Stimulated activated CD8-positive, alpha-beta memory T cell treated with anti-CD3 and anti-CD28 coated beads, Interleukin-15, amount 100 ng/mL, for 4 hours (primary cell): ENCODE measurements at places on chromosomes 12 and 14.

DNA sequence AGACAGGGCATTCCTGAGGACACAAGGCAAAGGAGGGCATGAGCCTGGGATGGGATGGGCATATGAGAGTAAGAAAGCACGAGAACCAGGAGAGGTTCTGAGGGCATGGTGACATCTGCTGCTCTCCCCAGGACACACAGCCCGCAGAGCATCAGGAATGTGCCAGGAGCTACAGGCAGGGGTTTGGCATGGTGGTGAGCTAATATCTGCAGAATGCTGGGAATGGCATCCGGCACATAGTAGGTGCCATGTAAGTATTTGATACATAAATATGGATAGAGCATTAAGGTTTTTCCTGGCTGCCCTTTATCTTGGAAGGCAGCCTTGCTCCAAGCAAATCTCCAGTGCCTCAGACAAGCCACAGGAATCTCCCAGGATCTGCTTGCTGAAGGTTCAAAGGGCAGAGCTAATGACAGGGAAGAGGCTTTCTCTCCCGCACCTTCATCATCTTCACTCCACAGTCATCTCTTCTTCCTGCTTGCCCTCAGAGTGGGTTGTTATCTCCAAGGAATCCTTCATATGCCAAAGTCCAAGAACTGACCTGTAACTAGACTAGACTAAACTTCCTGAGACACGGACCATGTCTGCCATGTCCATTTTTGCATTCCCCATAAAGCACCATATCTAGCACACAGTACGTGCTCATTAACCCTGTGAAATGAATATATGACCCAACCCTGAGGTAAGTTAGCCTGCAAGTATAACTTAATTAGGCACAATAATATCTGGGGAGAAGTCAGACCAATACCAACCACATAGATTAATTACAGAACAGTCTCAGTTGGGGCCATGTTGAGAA is 62.0 kb upstream of the SCN8A start:
- no peak for DNase-seq

DNA sequence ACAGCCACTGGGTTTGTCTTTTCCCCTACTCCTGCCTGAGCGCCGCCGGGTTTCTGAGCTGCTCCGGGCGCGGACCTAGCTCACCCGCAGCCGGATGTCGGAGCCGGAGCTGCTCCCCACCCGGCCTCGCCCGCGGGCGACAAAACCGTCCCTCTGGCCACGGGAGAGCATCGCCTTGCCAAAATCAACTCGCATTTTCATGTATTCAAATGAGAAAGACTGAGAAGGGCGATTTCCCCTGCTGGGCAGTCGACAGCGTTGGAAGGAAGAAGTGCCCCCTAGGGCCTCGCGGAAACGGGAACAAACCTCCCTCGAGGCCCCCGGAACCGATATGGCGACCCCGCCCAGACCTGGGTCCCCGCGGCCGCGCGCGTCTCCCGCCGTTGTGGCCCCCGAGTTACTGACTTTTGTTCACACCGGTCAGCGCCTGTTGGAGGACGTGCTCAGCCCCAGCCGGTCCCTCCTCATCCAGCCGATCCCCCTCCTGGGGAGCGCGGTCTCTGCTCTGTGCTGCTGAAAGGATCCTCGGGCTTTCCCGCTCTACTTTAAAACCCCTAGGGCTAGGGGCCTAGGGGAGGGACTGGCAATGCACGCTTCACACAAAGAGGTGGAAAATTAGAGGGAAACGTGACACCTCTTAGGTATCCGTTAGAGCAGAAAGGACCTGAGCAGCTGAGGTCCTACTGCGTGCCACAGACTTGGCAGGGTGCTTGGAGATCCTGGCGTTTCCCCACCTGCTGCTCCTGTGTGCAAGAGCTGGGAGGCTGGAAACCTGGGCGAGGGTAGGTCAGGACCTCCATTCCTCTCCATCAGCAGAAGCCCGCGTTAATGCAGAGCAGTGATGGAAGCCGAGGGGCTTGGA is 4.3 kb downstream of the TTC6 start:
- no peak for DNase-seq

GRCh38 chr12:67837876-67838275 is 151.4 kb upstream of the IFNG-AS1 start:
- DNase-seq = no peak

DNA sequence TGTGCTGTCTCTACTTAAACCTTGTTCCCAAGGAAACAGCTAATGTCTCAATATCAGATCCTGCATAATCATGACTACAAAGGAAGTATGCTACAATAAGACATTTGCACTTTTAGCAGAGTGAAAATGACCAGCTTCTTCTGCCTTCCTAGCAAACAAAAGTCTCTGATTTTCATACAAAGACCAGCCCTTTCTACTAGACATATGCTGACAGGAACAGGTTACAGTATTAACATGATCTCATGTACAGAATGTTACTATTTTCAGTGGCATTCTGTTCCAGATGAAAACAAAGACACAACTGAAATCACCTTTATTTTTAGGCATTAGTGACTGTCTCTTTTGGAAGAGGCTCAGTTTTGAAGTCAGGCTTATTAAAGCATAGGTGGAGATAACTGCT is 228.6 kb downstream of the MED13L start:
- no peak for DNase-seq

DNA sequence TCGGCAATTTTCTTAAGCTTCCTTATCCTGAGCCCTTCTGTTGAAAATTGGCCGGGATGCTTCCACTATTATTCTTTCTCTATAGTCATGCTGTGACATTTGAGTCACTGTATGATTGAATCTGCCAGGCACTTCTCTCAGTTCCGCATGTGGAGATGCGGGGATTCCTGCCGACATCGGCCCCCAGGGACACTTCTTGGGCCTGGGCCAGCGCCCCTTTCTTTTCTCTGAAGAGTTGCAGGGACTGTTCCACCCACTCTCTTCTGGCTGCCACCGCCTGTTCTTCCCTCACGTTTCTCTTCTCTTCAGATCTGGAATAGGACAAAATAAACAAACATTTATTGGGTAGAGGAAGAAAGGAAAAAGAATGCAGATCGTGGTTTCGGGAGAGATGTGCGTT is 310.1 kb downstream of the ETNK1 start:
- DNase-seq = no peak

DNA sequence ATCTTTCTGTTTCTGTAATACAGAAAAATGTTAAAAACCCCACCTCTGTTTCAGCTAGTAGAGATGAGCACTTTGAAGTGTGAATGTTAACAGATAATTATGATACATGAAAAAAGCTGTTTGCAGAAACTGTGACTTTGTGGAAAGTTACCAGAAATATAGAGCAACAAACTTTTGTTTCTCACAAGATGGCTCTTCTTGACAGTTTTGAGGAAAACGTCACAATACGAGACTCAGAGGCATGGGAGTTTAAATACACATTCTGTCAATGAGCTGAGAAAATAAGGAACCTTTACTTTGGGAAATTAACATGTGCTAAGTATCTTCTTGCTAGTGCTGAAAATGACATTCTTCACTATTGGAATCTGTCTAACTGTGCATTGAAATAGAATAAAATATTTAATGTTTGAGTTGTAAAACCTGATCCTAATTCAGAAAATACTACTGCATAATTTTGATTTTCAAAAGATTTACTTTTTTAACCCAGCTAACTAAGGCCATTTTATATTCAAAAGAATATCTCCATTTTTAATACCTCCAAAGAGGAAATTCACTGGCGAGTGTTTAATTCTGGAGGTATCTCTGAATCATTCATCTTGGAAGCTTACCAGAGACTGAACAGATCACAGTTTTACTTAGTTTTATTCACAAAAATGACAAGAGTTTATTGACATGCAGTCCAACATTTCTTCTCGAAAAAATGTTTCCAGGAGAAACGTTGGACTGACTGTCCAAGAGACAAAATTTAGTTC is 308.9 kb upstream of the LRFN5 start:
- no peak for DNase-seq

DNA sequence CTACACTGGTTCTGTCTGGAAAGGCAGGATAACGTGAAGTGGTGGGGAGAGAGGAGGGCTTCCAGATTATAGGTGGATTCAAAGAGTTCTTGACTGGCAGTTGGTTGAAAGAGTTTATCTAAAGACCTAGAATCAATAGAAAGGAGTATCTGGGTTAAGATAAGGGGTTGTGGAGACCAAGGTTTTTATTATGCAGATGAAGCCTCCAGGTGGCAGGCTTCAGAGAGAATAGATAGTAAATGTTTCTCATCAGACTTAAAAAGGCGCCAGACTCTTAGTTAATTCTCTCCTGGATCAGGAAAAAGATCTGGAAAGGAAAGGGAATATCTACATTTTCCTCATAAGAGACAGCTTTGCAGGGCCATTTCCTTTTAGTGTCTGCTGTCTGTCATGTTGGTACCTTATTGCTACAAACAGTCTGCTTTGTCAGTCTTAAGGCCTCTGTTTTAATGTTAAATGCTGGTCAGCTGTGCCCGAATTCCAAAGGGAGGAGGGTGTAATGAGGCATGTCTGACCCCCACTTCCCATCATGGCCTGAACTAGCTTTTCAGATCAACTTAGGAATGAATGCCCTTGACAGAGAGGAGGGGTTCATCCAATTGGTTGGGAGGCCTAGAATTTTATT is 401.3 kb downstream of the FUT8 start:
- no peak for DNase-seq

- no peak for DNase-seq
These were observed 13.2 kb upstream of the MDM2 start for GRCh38 chr12:68794653-68795251.

- DNase-seq = no peak
These were observed 33.2 kb downstream of the ATF7 start for GRCh38 chr12:53593031-53593430.

DNA sequence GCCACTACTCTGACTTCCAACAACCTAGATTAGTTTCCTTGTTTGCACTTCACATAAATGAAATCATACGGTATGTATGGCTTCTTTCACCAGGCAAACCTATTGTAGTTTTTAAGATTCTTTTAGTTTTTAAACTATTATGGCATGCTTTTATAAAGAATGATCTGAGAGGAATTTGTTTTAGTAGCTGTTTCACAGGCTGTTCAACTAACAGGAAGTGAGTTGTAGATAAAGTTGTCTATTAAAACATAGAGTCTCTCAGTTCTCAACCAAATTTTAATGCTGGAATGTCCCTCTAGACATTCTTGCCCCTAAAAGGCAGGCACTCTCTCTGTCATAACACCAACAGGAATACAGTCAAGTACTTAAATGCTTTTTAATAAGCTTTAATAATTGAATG is 102.7 kb upstream of the DACT1 start:
- DNase-seq = no peak

- no peak for DNase-seq
These were observed 77.3 kb upstream of the DHRS4 start for GRCh38 chr14:23876160-23876750.

GRCh38 chr14:26596543-26597061 is 1.2 kb downstream of the NOVA1 start:
- no peak for DNase-seq

GRCh38 chr12:45219621-45220020 is 3.7 kb downstream of the ANO6 start:
- no peak for DNase-seq

GRCh38 chr12:70756791-70757190 is 119.6 kb upstream of the PTPRB start:
- no peak for DNase-seq

DNA sequence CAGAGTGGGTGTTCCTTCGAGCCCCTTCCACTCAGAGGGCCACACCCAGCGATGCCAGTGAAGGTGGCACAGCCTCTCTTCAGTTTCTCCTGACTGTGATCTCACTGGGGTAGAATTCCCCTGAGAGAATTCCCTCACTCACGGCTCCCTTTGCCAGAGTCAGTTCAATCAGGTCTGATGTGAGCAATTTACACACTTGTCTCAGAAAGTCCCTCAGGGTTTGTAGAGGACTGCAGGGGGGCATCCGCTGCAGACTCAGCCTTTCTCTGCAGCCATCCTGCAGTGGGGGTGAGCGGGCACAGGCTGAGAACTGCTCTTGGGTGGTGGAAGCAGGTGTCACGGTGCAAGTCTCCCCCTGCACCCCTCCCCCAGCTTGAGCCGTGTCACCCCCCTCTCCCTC is 205.4 kb upstream of the PRMT8 start:
- DNase-seq = no peak

- no peak for DNase-seq
These were observed 83.2 kb downstream of the BCL11B start for GRCh38 chr14:99188731-99189191.

- DNase-seq = no peak
These were observed 14.7 kb downstream of the SERPINA1 start for GRCh38 chr14:94373708-94374107.

DNA sequence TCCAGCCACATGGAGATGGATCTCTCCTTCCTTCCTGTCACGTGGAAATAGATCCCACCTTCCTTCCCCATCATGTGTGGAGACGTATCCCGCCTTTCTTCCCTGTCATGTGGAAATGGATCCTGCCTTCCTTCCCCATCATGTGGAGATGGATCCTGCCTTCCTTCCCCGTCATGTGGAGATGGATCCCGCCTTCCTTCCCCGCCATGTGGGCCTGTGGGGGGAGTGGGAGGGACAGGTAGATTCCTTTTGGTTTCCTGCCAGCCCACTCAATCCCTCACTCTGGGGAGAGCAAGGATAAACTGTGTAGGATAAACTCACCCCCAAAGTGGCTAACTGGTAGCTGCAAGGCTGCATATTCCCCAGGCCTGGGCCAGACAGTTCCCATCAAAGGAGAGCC is 31.7 kb upstream of the TDRD9 start:
- DNase-seq = no peak

DNA sequence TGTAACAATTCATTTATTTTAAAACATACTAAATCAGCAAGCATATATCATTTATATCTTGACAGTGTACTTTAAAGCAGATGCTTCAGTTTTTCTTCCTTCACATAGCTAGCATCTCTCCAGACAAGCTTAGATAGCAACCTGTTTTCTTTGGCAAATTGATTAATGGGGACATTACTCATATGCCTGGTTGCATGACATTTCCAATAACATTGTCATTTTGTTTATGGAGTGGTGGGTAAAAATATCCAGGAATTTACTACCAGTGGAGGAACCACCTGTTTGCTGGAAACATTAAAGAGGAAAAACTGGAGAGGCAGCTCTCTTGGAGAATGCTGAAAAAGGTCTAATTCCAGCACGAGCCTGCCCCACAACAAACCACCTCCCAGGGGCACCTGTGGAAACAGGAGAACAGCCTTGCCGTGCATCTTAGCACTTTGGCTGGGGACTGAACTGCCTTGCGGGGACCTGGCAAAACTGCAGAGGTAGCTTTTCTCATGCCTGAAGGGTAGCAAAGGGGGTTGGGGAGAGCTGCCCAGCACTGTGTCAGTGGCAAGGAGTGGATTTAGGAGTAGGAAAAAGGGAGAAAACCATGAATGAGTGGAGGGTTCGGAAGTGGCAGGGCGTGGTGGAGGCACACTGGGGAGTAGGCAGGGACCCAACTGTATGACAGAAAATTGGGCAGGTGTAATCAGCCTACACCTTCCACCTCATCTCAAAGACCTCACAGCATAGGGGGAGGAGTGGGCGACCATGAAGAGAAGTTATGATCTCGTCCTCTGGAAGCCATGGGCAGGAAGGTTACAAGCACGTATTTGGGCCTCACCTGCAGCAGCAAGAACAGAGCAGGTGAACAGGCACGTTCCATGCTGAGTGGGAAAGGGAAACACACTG is 11.7 kb upstream of the CREBL2 start:
- DNase-seq = no peak

DNA sequence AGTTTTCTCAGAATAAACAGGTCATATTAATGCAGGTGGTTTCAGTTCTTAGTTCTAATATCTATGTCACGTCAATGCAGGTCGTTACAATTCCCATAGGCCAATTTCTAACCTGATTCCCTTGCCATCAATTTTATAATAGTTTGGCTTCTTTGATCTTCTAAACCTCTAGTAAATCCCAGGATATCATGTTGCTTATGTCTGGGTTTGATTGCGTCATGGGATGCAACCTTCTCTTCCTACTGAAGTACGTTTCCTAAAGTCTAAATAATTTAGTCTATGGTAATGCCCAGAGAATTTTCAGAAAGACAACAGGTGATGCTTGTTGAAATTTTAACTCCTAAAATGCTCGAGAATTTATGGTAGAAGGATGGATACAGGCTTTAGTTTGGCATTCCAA is 19.2 kb downstream of the TAS2R7 start:
- no peak for DNase-seq
